ENCODE measurements at places on chromosomes 1 and 21. TPM values are rescaled to one million over a fixed set of nuclear protein-coding genes. Genes with fewer than 3 reads are reported as not detected.

Gene CD2
- total RNA-seq, result not detected

Gene MYOG
- total RNA-seq, result not detected

Gene FCN3
- 13.2 TPM for total RNA-seq

Gene WARS2
- 11.9 TPM for total RNA-seq

Gene ITLN1
- total RNA-seq, result 2.2 TPM

Gene GSTM2
- 20.3 TPM for total RNA-seq

Gene DCST1
- not detected for total RNA-seq

Gene SH3BGR
- not detected for total RNA-seq

Gene ITLN2
- not detected for total RNA-seq

Gene DNAJC6
- 0.21 TPM for total RNA-seq

Gene CLCA4
- not detected for total RNA-seq

Gene LRRC42
- total RNA-seq, result 28.2 TPM

Gene FTCD
- 0.85 TPM for total RNA-seq

GRCh38 chr1:44519035-44519676 is 114.1 kb downstream of the RNF220 start:
- DNase-seq, result no peak

GRCh38 chr1:65231718-65232330 is 77.5 kb upstream of the DNAJC6 start:
- no peak for DNase-seq

- DNase-seq, result no peak
Measured at GRCh38 chr21:34530261-34530660, 18.3 kb upstream of the KCNE1 start.

DNA sequence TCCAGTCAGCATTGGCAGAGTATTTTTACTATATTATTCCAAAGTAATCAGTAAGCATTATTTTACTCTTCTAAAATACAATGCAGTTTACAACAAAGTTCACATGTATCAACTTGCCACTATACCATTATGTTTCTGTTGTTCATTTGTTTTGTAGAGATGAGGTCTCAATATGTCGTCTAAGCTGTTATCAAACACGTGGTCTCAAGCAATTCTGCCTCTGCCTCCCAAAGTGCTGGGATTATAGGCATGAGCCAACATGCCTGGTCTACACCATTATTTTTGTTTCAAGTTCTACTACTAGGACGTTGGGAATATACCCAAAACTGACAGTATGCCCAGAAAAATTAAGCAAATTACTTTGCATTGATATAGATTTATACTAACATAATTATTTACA is 19.8 kb downstream of the FAF1 start:
- DNase-seq, result no peak

DNA sequence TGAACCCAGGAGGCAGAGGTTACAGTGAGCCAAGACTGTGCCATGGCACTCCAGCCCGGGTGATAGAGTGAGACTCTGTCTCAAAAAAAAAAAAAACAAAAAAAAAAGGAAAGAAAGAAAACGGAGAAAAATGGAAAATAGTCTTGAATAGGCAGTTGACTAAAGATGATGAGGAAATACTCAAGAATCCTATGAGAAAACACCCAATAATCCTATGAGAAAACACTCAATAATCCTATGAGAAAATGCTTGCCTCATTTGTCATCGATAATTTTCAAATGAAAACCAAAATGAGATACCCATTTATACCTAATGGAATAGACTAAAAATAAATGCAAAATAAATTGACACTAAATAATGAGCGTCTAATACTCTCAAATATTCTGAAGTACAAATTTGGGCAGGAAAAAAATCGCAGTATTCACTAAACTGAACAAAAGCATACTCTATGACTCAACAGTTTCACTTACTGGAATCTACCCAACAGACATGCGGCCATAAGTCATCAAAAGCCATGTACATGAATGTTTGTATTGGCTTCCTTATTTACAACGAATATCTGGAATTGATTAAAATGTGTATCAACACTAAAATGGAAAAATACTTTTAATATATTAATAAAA is 733.9 kb upstream of the CHRM3 start:
- no peak for DNase-seq

DNA sequence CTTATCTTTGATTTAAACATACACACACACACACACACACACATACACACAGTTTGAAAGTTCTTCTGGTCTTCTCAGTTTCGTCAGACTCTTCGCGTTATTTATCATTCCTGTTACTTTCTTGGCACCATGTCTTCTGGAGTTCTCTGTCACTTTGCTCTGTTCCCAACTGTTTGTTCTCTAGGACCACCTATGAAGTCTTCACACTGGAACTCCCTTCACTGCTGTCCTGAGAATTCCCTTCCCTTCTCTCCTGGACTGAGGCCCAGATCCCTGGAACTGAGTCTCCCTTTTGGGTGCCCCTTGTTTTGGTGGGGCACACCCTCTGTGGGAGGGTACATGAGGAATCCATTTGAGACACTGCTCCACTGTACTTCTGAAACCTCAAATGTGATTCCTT is 30.5 kb downstream of the ALG14 start:
- no peak for DNase-seq

DNA sequence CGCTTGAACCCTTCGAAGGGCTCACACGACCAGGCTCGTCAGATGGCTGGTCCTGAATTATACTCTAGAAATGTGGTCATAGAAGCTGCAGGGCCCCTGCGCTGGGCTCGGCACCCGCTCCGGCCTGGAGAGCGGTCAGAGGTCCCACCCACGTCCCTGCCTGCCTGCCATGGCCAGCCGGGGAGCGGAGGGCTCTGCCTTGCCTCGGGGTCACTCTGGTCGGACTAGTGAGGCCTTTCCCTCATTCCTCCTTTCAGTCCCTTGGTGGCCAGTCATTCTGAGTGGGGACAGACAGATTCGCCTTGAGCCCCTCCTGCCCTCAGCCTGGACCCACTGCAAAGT is 529 bp upstream of the MARCKSL1 start:
- no peak for DNase-seq

DNA sequence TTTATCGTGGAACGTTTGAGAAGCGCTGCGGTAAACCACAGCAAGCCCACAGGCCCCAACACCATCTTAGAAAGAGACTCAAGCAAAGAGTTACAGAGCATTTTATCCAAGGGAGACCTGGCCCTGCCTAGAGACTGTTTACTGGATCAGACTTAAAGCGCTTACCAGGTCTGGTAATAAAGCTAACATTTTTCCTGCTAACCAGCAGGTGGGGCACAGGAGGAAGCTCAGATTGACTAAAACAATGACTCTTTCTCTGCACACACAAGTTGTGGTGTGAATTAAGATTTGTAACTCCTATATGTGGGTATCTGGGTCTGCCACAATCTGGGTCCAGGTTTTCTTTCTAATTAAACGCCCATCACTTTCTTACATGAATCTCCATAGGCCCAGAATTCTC is 136.5 kb upstream of the ETS2 start:
- no peak for DNase-seq

DNA sequence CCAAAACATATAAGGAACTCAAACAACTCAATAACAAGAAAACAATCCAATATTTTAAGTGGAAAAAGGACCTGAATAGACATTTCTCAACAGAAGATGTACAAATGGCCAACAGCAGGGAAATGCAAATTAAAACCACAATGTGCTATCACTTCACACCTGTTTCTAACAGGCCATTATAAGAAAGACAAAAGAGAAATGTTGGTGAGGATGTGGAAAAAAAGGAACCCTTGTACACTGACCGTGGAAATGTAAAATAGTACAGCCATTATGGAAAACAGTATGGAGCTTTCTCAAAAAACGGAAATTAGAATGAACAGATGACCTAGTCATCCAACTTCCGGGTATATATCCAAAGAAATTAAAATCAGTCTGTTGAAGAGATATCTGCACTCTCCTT is 37.8 kb upstream of the CD2 start:
- no peak for DNase-seq

- DNase-seq, result no peak
Measured at GRCh38 chr1:110786802-110787327, 86.1 kb upstream of the CD53 start.

- no peak for DNase-seq
Measured at GRCh38 chr1:15322648-15323350, 75.8 kb downstream of the FHAD1 start.

DNA sequence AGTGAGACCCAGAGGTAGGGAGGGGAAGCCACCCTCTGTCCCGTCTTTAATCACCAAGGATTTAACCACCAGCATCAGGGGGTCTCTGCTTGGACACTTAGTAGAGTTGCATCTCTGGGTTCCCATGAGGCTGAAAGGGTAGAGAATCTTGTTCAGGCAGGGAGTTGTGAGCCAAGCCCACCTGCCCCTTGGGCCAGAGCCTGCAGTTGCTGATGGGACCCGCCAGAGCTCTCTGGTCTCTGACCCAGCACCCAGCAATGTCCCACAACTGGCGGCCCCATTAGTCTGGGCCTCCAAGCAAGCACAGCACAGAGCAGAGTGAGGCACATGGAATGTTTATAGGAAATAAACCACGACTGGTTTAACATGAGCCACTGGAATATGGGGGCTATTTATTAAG is 166.3 kb downstream of the TRIM33 start:
- DNase-seq, result no peak

DNA sequence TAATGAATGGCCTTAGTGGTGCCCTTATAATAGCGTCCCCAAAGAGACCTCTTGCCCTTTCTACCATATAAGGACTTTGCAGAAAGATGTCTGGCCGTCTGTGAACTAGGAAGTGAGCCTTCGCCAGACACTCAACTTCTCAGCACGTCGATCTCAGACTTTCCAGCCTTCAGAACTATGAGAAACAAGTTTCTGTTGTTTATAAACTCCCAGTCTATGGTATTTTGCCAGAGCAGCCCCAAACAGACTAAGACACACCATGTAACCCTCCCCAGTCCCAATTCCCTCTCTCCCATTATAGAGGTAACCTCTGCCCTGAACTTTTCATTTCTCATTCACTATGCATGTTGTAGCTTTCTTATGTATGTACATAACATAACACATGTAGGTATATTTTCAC is 55.7 kb downstream of the NID1 start:
- DNase-seq, result no peak

- DNase-seq, result no peak
Measured at GRCh38 chr1:13560541-13560940, 23.1 kb upstream of the PDPN start.

DNA sequence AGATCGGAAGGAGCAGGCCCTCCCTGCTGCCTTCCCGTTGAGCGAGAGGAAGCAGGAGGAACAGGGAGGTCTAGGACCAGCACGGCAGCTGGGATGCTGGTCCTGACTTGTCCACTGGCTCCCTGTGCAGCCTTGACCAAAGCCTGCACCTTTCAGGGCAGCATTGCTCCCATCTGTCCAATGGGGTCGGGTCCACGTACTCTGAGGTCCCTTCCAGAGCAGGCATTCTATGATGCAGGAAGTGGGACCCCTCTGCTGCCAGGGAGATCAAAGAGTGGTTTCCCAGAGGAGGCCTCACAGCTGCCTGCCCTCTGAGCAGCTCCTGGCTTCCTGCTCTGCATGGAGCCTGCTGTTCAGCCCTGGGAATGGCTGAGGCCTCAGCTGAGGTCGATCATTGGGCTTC is 21.7 kb upstream of the ZNF362 start:
- no peak for DNase-seq

DNA sequence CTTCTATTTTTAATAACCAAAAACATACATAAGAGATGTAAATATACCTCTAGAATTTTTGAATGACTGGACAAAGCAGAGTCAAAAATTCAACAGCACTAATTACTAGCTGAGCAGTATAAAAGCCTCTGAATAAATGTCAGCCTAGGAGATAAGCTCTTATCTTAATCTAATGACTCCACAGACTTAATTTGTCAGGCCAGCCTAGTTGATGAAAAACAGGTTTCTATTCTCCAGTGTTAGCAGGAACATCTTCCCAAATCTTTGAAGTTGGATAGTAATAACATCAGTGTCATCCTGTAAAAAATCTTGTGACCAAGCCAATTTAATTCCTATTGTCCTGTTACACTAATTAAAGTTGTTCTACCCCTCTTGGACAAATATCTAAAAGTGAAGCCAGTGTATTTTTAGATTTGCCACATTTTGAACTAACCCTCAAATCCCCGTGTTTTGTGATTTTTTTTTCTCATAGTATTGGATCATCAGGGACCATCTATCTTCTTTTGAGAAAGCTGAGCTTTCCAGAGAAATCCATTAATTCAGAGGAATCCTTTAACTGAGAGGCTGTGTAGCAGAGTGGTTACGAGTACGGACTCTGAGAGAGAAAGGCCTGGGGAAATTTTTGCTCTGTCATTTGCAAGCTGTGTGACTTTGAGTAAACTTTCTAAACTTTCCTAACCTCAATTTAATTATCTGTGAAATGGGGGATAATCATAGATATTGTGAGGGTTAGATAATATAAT is 41.2 kb downstream of the LMO4 start:
- no peak for DNase-seq

- DNase-seq, result peak; percentile 72
Measured at GRCh38 chr1:155324717-155325602, 4.3 kb downstream of the RUSC1 start.

- DNase-seq, result no peak
Measured at GRCh38 chr1:83846138-83846537, 152.8 kb downstream of the TTLL7 start.

DNA sequence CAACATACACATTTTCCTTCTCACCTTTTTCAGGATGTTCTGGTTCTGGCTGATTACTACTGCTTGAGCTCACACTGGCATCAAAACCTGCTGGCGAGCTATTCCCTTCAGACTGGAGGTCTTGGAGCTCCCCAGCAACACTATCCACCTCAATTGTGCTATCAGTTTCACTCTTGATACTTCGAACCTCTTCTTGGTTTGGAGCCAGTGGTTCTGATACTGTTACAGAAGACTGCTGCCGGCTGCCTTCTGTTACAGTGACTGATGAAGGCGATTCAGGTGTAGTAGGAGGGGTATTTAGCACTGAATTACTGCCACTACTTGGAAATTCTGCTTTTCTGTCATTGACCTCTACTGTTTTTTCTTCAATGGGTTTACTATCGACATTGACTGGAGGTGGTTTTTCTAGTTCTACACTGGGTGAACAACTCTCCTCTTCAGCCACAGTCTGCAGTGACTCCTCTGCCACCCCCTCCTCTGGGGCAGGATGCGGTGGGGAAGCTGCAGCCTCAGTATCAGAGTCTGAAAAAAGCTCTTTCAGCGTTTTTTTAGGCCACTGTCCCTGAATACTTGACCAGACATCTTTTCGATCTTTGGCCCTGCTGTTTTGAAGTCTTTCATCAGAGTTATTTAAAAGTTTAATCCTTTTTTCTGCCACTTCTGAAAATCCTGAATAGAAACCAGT is 20.7 kb upstream of the RBM34 start:
- no peak for DNase-seq

- DNase-seq, result no peak
Measured at GRCh38 chr1:213250041-213250440, 199.0 kb downstream of the RPS6KC1 start.

GRCh38 chr1:119556423-119556822 is 49.4 kb downstream of the HSD3B1 start:
- no peak for DNase-seq

GRCh38 chr1:201215531-201216357 is 25.1 kb downstream of the IGFN1 start:
- peak; percentile 58 for DNase-seq

DNA sequence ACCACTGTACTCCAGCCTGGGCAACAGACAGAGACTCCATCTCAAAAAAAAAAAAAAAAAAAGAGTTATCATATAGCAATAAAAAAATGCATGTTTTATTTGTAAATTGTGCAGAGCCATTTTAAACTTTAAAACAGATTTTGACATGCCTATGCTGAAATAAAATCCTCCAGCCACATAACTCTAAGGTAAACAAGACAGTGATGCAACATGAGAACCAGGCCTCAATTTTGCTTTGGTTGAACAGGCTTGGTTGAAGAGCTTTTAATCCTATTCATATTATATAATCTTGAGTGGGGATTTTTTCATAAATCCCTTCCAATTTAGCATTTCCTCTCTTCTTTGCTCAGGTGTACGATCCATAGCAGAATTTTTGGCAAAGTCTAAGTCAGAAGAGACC is 26.1 kb downstream of the ARMH1 start:
- no peak for DNase-seq

- no peak for DNase-seq
Measured at GRCh38 chr1:161930064-161930463, 93.6 kb downstream of the OLFML2B start.
